CD4-positive, alpha-beta T cell treated with Interleukin-4 for 4 hours (primary cell): ENCODE measurements at places on chromosomes 1 and 21.

DNA sequence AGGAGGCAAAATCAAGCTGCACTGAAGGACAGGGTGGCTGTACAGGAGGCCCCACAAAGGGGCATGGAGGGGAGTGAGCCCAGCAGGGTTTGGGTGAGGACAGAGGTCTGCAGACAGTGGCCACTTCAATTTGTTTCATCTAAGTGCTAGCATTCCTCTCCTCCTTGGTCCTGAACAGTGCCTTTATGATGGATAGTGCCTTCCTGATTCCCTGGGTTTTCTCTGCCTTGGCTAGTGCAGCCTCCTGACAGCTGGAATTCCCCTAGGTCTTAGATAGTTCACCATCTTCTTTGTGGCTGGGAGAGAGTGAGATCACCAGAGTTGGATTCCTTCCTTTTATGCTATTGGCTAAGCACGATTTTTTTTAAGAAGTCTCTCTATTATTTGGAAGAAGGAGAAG is 3.8 kb upstream of the HPCAL4 start:
- DNase-seq, result no peak

- no peak for DNase-seq
Observed at GRCh38 chr1:5265438-5266075, 611.1 kb downstream of the AJAP1 start.

- DNase-seq, result no peak
Observed at GRCh38 chr1:198185146-198185545, 28.3 kb downstream of the NEK7 start.

DNA sequence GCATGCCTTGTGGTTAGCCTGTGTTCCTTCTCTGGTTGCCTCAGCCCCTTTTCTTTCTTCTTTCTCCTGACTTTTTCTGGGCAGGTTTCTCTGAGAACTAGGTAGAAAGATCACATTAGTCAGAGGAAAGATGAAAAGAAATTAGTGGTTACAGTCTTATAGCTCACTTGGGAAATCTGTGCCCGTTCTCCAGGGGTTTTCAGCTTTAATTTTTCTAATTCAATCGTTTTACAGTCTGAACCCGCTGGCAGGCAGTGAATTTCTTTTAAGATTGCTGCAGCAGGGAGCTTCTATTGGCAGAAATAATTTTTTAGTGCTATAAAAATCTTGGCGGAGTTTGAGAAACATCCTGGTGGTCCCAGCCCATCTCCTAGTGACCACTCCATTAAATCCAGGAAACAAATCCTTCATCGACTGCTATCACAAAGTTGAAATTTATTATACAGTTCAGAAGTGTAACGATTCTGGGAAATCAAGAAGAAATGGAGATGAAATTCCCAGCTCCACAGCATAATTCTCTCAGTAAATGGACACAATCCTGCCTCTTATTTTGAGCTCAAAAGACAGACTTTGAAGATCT is 113.1 kb downstream of the PCP4 start:
- DNase-seq, result no peak

GRCh38 chr21:15020797-15021196 is 44.0 kb downstream of the NRIP1 start:
- no peak for DNase-seq

DNA sequence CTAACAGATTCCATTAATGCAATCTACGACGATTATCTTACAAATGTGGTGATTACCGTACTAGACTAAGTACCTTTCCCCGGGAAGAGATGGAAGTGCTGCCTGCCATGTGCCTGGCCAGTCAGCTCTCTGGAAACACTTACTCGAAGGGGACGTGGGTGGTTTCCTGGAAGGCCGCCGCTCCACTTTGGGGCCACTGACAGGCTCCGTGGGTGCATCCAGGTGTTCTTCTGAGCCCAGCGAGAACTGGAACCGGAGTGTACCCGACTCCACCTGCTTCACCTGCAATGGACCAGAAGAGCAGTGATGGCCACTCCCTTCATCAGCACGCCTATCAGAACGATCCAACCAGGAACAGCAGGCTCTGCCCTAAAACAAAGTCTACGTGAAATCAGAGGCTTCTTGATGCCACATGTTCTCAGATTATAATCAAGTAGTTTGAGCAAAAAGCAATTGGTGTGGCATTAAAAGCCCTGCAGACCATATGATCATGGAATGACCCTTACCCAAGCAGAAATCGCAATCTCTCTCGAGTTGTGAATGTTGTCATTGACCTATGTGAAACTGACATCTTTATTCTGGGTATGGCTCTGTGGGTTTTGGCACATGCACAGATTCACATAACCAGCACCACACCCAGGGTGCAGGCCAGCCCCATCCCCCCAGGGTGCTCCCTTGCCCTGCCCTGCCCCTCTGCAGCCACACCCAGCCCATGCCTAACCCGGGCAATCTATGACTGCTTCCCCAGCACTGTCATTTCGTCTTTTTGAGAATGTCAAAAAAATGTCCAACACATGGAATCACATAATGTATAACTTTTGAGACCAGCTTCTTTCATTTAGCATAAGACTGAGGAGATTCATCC is 64.5 kb downstream of the NPHP4 start:
- no peak for DNase-seq

- no peak for DNase-seq
Observed at GRCh38 chr1:213277036-213277435, 226.0 kb downstream of the RPS6KC1 start.

DNA sequence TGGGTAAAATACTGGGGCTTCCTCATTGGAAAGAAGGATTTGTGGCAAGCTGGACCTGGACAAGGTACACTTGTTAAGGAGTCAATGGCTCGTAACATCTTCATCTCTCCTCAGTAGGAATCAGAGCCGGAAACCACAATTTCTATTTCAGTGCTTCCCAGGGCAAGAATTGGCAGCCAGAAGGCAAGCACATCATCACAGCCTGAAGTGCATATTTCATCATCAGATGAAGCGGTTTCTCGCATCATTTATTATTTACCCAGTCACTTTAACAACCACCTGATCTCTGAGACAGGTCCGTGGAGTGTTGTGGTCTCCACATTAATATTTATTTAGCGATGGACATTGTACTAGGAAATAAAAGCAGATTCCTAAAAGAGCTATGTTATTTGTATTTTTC is 55.0 kb downstream of the KCNJ15 start:
- no peak for DNase-seq

DNA sequence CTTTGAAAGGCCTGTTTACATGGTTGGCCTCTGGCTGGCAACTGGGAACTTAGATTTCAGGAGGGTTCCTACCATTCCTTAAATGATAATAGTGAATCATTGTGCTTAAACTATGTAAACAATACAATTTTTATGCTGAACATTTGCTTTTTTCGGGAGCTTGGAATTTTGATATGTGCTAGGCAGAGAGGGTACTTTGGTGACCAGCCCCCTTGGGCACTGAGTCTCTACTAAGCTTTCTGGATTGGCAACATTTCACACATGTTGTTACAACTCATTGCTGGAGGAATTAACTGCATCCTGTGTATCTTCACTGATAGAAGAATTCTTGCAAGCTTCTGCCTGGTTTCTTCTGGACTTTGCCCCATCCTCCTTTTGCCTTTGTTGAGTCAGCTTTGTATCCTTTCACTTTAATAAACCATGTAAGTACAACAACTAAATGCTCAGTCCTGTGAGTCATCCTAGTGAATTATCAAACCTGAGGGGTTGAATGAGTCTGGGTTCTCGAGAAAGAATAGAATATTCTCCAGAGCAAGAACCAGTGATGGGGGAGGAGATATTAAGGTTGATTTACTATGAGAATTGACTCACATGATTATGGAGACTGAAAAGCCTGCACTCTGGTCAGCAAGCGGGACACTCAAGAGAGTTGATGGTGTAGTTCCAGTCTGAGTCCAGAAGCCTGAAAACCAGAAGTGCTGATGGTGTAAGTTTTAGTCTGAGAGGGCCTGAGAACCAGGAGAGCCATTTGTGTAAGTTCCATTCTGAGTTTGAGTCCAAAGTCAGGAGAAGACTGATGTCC is 3.1 kb upstream of the SLC16A4 start:
- no peak for DNase-seq

- DNase-seq, result no peak
Observed at GRCh38 chr1:96346719-96347118, 374.9 kb upstream of the PTBP2 start.

DNA sequence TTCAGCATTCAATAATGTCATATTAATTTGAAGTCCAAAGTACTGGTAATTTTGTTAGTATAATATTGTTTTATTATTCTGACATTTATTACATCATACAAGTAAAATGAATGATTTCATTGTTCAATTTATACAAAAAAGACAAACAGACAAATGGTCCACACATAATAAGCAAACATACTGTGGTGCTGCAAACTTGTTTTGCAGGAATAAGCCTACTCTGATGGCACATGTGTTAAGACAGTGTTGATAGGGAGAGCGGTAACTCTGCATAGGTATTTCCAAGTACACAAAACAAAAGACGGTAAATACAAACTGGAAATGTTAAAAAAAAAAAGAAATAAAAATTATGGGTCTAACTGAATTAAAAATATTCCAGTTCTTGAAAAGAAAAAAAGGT is 59.7 kb upstream of the DPYD start:
- no peak for DNase-seq

- no peak for DNase-seq
Observed at GRCh38 chr1:192810253-192810880, 1.5 kb downstream of the RGS2 start.

DNA sequence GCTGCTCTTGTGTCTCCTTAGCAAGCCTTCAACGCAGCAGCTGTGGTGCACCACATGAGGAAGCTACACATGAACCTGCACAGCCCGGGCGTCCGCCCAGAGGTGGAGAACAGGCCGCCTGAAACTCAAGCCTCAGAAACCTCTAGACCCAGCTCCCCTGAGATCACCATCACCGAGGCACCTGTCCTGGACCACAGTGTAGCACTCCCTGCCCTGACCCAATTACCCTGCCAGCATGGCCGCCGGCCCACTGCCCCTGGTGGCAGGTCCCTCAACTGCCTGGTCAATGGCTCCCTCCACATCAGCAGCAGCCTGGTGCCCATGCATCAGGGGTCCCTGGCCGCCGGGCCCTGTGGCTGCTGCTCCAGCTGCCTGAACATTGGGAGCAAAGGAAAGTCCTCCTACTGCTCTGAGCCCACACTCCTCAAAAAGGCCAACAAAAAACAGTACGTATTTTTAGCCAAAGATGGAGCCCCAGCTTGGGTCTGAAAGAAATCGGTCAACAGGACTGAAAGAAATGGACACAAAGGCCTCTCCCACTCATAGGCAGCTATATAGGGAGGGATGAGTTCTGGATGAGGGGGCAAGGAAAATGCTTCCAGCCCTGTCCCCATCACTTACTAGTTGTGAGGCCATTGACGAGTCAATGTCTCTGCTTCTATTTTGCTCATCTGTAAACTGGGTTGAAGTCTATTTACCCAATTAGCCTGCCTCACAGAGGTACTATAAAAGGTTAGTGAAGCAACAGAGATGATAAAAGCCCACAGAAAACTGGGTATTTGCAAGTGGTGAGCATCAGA is 28.5 kb downstream of the CAMK1G start:
- no peak for DNase-seq
